ENCODE measurements at places on chromosomes 12 and 14. TPM values are rescaled to one million over a fixed set of nuclear protein-coding genes. Genes with fewer than 3 reads are reported as not detected.

The PDE3A gene
- total RNA-seq, result 2.6 TPM

The PTPRR gene
- total RNA-seq, result 0.58 TPM

The PSMD9 gene
- 139 TPM for total RNA-seq

The SELPLG gene
- total RNA-seq, result 4.1 TPM
